ENCODE measurements at places on chromosomes 2 and 18.

DNA sequence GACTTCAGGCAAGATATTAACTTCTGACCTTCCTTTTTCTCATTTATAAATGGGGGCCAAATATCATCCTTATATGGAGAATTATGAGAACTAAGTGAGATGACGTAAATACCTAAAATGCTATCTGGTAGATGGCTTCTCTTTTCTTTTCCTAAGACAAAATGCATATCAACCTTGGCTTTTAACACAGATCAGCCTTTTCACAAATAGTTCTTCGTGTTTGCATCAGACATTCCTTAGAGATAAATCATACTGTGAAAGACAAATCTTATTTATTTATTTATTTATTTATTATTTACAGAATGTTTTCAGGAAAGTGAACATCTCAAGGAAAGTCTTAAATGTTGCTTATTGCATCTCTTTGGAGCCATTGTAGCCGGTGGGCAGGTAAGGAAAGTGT lies 62.8 kb downstream of the NBEAL1 start:
- DNase-seq = peak; percentile 48

DNA sequence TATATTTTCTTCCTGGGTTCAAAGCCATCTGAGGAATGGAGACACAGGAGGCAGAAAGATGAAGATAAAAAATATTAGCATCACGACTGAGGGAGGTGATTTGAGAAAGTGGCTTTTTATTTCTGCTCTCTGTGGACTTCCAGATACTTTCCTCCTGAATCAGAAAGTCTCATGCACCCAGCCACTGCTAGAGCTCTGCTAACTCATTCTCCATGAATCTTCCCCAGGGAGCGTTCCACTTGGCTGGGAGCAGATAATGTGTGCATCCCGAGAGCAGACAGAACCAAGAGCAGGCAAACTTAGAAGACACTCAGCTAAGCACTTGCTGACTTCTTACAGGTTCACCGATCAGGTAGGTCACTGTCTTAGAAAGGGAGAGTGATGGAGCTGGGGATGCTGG lies 264.1 kb upstream of the THUMPD2 start:
- DNase-seq = peak; percentile 62

GRCh38 chr18:42534313-42534712 lies 579.3 kb downstream of the PIK3C3 start:
- no peak for DNase-seq

DNA sequence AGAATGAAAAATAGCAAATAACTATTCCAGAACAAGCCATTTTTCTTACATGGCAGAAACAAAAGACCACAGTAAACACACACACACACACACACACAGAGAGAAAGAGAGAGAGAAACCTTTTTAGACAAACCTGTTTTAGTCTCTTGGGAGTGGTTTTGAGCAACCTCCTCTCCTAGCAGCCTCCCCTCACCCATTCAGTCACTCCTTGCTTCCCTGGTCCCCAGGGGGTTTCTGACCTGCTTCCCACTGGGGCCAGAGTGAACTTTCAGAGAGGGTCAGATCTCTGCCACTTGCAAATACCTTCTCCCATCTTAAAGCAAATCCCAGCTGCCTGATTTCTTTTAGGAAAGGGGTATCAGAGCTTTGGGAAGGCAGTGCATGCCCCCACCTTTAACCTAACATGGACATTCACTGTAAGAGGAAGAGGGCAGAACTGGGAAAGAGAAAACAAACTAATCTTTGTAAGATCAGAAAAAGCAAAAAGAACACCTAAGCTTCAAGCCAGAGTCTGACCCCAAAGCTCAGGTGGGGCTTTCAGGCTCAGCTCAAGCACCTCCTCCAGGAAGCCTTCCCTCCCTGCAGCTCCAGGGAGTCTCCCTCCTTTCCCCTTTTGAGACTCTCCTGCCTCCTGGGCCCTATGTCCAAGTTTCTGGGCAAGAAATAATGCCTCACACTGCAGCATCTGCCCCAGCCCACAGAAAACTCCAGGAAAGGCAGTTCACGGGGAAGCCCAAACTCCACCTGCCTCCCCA lies 2.7 kb downstream of the SDC1 start:
- DNase-seq = no peak

DNA sequence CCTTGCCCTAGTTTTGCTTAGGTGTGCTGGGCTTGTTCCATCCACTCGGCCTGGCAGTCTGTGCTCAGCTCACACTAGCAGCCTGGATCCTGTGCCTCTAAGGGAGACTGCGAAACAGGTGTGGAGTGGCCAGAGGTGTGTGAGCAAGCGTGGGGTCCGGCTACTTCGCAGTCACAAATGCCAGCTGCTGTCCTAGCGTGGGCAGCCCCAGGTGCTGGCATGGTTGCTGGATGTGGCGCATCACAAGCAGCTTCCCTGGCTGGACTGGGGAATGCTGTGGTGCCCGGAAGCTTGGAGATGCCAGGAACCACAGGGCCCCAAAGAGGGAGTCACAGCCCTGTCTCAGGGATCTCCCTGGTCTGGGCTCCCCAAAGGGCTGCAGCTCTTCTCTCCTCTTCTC lies 119.0 kb upstream of the TMEFF2 start:
- no peak for DNase-seq

DNA sequence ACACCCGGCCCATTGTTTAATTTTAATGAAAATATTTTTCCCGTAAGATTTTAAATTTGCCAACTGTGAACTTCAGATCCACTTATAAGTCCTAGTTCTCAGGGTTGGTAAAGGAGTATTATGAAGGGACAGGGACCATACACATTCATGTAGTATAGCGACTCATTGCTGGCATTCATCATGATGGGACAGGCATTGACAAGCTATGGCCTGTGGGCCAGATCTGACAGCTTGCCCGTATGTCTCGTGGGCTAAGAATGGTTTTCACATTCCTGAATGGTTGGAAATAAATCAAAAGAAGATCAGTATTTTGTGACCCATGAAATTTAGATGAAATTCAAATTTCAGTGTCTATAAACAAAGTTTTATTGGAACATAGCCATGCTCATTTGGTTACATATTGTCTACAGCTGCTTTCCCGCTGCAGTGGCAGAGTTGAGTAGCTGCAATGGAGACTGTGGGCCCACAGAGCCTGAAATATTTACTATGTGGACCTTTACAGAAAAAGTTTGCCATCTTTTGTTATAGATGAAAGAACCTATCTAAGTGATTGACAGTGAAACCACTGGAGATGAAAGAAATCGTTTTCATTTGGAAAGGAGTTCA lies 4.1 kb downstream of the RAPGEF4 start:
- DNase-seq = no peak

DNA sequence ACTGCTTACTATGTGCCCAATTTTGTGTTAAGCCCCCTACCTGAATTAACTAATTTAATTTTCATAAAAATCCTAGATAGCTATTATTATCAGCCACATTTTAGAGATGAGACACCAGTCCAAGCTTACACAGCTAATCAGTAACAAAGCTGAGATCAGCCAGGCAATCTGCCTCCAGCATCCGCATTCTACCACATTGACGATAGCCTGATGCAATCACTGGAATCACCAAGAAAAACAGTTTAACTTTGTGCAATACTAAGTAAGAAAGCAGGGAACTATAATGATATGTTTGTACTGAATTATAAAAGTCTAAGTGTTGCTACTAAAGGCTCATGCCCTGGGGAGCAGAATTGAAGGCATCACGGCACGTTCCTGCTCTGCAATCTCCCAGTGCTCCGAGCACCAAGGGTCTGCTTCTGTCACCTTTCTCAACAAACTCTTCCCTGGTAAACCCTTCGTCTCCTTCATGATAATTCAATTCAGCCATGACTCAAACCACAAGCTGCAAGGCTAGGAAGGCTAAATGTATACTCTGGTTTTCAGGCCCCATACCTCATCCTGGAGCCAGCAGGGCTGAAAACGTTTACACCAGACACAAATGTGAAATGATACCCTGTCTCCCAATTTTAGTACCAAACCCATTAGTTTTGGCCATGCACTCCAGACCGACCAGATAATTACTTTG lies 19.4 kb downstream of the KANSL3 start:
- DNase-seq = peak; percentile 86

DNA sequence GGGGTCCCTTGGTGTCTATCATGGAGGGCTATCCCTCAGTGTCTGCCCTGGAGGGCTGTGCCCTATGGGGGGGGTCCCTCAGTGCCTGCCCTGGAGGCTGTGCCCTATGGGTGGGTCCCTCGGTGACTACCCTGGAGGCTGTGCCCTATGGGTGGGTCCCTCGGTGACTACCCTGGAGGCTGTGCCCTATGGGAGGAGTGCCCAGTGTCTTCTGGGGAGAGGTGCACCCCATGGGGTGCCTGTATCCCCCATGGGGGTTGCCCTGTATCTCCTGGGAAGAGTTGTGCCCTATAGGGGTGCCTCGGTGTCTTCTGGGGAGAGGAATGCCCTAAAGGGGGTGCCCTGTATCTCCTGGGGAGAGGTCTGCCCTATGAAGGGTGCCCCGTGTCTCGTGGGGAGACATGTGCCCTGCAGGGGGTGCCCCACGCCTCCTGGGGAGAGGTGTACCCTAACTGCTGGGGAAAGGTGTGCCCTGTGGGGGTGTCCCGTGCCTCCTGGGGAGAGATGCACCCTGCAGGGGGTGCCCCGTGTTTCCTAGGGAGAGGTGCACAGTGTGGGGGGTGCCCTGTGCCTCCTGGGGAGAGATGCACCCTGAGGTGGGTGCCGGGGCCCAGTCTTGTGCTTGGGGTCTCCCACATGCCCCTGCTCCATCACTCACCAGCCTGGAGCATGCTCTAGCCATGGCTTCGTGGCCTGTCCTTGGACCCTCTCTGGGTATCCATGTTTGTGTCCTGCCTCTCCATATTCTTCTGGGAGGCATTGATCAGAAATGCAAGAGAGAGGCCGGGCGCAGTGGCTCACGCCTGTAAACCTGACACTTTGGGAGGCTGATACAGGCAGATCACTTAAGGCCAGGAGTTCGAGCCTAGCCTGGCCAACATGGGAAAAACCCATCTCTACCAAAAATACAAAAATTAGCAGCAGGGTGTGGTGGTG lies 215.6 kb downstream of the HDAC4 start:
- DNase-seq = no peak

DNA sequence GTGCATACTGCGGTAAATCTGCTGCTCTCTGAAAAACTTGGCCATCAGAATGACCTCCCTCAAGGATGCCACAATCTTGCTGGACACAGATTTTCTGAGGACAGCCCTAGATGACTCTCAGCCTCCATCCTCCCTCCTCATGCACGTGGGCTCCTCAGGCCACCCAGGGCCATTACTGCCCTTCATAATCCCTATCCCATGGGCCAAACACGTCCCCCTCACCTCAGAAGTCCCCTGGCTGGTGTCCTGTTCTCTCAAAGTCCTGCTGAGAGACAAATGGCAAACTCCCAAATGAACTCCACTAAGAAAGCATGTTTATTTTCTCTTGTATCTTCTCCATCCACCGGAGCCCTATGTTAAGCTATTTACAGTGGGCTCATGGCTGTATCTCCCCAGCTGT lies 125.7 kb downstream of the MRO start:
- DNase-seq = no peak

DNA sequence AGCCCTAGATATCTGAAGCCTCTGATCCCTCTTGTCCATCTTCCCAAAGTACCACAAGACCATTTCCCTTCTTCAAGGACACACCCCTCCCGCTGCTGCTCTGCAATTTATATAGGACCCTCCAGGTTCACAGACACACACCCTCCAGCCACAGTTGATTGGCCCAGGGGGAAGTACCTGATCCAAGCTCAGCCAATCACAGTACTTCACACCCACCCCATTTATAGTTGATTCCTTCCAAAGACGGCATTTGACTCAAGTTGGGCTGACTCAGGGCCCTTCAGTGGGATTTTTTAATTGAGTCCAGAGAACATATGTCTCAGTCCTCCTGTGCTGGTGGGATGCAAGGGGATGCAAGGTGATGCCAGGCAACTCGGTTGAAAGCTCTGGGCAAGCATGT lies 59.2 kb downstream of the GYPC start:
- DNase-seq = no peak

DNA sequence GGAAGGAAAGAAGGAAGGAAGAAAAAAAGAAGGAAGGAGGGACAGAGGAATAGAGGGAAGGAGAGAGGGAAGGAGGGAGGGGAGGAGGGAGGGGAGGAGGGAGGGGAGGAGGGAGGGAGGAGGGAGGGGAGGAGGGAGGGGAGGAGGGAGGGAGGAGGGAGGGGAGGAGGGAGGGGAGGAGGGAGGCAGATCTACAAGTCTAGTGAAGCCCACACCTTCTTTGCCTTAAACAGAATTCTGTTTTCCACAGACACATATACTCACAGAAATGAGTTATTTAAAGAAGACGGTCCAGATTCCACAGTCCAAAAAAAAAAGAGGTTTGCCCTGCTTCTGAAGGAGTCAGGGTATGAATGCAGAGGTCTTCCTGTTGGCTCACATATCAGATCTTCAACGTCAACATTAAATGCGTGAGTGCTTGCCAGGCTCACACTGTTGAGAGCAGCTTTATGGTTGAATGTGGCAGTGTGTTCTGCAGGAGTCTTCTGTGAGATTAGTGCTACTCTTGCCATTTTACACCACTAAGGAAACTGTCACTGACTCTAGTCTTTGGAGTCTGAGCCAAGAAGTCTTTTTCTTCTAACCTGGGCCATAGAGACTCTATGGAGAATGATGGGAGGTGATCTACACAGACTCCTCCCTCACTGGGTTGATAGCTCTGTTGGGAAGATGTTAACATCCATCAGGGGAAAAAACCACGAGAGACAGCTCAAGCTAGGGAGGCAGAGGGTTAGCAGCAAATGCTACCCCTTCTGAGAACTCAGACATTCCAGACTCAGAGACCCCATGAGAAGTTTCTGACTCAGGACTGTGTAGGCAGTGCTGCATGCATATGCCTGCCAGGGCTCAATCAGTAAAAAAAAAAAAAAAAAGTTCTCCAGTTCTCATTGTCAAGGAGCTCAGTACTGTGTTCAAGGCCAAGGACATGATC lies 23.3 kb downstream of the PAX8 start:
- DNase-seq = no peak

DNA sequence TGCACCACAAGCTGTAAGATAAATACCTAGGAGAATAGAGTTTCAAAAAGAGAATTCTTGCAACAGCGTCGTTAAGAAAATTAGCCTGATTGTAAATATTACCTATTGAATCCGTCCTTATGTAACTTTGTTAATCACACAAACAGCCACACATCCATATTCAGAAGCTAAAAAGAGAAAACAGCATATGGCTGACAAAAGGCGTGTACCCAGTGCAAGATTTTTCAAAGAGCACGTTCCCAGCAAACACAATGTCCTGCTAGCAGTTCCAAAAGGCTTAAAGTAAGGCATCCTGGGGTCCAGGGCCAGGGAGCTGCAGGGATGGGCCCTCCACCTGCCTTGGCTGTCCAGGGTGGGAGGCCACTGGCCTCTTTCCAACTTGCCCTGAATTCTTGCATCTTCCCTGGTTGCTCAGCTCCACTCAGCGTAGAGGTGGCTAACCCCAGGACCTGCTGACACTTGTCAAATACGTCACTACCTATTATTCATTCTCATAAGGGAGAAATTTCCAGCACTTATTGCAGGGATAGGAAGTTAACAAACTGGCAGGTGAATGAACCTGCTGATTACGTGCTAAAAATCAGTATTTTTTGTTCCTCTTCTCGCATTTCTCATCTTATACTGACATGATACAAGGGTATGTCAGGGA lies 102.1 kb upstream of the NEDD4L start:
- no peak for DNase-seq

DNA sequence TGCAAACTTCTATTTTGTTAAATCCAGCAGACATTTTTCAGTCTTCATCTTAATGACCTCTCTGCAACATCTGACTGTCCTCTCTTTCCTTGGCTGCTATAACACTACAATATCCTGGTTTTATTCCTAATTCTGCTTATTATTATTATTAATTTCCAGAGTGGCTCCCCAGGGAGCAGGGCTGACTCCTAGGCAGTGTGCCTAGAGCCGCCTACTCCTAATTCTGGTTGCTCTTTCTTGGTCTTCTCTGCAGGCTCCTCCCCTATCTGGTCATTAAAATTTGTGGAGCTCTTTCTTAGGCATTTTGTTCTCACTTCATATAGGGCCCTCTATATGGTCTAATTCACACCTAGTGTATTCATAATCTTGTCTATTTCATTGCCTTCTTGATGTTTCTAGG lies 10.8 kb downstream of the LOXL3 start:
- DNase-seq = peak; percentile 48
